ENCODE measurements at places on chromosomes 11 and 22.

DNA sequence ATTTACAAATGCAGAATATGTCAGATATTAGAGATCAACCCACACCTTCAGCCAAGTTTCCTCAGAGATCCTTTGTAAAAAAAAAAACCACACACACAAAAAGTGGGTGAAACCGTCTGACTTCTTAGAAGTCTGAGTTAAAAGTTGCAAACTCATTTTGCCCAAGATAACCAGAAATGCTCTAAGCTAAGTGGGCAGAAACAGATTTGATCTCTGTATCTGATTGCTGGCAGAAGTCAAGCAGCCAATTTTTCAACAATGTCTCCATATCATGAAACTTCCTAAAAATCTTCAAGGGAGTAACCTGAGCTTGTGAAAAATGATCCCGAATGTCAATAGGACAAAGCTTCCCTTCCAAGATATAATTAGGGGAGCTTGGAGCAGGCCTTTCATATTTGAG, 28.6 kb upstream of the ATXN10 start:
- DNase-seq: no peak

GRCh38 chr22:32996702-32997101, 61.5 kb downstream of the SYN3 start:
- DNase-seq: no peak

DNA sequence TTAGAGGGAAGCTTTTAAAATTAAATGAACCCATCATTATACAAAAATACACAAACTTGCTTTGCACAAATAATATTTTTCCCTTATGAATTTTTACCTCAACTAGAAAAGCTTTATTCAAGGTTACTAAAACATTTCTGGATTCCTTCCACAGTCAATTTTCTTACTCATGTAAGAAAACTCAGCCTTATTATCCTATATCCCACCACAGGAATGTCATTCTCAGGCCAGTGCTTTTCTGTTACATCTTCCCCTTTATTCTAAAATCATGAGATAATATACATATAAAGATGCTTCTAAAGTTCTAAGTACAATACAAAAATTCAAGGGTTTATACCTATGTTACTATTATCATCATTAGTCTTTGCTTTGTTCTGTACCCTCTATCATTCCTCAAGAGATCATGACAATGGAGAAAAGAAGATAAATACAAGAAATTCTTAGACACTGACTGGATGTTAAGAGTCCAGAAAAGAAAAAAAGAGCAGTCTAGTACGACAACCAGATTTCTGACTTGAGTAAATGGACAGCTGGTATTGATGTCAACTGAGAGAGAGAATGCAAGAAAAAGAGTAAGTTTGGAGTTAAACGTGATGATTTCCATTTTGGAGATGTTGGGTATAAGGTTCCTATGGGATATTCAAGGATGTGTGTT, 60.3 kb downstream of the MTMR2 start:
- DNase-seq: no peak

DNA sequence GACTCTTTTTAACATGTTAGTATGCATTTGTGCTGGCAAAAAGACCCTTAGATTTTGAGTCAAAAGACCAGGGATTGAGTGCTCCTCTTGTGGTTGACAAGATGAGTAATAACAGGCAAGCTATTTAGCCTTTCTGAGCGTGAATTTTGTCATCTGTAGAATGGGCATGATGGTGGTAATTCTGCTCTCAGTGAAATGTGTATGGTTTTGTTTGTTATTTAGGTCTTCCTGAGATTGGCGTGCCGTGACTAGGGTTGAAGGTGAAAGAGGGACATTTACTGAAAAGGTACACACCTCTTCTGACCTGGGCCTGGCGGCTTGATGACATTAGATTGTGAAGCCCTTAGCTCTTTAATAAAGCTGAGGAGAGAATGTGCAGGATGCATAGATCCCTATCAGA, 8.4 kb upstream of the CEP295 start:
- no peak for DNase-seq

DNA sequence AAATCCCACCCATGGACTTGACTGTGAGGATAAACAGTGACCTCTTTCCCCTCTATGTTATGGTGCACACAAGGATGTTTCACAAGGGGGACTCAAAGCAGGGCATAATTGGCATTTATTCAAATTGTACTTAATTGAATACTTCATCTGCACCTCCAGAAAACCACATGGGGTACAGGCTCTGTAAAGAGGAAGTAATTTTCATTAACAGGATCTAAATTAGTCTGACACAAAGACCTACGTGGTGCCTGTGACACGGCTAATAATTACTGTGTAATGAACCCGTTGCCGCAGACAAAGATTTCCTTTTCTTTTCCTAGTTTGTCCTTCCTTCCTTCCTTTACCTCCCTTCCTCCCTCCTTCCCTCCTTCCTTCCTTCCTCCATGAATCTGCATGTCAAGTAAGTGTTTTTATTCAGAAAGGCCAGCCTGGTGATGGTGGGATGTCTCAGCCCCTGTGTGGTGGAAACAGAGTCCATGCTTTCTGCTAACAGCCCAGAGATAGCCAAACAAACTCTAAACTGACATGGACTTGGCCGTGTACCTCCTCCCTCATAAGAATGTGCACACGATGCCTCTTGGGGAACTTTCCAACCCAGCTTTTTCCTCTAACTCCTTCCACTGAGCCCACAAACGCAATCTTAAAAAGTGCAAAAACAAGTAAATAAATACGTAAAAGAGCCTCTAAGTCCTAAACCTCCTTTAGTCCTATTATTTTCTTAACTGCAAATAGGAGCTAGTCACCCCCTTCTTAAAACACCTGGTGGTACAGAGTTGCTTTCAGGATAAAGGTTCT, 118.8 kb downstream of the INSC start:
- DNase-seq: no peak
